G401 (cell line): ENCODE measurements at places on chromosomes 1 and 21.

DNA sequence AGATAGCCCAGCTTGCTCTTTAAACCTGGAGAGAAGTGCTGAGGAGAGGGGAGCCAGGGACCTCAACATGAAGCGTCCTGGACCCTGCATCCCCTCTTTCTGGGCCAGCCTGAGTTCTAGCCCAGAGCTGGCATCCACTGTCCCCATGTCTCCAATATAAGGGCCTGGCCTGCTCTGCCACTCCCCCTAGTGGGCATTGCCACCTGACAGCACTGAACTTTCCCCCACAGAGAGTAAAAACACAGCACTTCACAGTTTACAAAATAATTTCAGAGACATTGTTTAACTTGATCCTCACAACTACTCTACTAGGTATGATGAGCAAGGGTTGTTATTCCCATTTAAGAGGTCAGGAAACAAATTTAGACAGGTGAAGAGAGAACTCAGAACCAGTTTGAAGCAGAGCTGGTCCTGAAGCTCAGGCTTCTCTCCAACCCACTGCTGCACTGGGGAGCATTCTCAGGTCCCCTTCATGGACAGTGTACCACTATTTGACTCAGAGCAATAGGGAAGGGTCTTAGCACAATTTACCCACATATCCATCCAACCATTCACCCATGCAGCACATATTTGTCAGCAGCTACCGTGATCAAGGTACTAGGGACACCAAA, 151.2 kb downstream of the DMRTA2 start:
- peak; percentile 16 for DNase-seq

GRCh38 chr1:200373811-200374231, 36.0 kb downstream of the ZNF281 start:
- DNase-seq = no peak

GRCh38 chr1:27967884-27968466, 8.2 kb downstream of the XKR8 start:
- no peak for DNase-seq

DNA sequence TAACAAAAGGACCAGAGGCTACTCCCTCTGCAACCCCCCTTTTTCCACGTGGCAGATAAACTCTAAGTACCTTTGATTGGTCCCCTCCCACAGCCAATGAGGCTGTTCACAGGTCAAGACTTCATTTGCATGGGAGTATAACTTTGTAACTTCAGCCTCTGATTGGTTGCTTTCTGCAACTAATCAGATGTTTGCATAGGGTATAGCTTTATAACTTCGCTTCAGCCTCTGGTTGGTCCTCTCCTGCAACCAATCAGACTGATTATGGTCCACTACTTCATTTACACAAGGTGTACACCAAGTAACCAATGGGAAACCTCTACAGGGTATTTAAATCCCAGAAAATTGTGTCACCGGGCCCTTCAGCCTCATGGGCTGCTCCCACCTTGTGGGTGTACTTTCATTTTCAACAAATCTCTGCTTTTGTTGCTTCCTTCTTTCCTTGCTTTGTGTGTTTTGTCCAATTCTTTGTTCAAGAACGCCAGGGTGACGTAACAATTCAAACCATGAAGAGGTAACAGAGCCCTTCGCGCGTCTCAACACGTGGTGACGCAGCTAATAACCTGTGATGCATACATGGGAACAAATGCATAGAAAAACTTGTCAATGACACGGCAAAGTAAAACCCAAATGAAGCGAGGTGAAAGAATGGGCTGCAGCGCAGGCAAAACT, 47.2 kb downstream of the VPS26C start:
- peak; percentile 14 for DNase-seq

DNA sequence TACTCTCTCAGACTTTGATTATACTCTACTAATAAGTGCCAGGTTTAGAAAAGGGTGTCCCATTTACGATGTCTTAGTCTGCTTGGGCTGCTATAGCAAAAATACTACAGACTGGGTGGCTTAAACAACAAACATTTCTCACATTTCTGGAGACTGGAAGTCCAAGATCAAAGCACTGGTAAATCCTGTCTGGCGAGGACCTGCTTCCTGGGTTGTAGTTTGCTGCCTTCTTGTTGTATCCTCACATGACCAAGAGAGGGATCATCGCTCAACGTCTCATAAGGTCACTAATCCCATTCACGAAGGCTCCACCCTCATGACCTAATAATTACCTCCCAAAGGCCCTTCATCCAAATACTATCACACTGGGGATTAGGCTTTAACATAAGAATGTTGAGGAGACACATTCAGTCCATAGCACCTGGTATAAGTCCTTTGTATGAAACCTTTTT, 12.0 kb downstream of the PRDX6 start:
- no peak for DNase-seq

GRCh38 chr1:168234846-168235547, 9.2 kb downstream of the SFT2D2 start:
- peak; percentile 19 for DNase-seq

DNA sequence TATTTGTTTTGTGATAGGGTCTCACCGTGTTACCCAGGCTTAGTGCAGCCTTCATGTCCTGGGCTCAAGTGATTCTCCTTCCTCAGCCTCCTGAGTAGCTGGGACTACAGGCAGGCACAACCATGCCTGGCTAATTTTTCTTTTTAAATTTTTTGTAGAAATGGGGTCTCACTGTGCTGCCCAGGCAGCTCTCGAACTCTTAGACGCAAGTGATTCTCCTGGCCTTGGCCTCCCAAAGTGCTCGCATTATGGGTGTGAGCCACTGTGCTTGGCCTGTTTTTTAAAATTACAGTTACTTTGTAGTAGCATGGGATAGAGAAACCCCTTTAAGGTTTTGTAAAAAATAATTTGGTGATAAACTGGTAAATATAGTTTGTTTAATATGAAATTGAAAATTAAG, 69.9 kb downstream of the RPS6KC1 start:
- DNase-seq = no peak

DNA sequence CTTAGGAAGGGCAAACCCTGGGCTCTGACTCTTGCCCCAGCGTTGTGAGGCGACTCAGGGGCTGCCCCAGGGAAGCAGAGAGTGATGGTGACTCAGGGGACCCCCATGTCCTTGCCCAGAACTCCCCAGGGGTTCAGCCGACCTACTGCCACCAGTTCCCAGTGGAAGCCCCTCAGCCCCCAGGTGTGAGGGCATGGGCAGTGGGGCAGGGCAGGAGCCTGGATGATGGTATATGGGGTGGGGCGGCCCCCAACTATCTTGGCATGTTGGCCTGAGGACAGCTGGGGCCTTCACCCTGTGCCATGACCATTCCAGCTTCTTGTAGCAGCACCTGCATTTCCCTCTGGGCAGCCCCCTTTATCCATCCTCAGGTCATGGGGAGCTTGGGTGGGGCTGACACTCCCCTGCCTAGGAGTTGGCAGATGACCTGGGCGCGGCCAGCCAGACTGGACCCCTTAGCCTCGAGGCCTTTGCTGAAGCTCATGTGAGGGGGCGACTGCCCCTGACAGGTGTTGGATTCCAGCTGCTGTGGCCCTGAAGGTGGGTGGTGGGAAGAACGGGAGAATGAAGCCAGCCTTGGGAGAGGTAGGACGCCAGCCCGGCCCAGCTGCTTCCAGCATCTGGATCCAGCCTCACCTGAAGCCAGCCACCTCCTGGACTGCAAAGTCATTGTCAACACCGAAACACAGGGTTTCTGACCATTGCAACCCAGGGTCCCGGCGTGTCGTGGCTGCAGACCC, 1.8 kb upstream of the FNDC10 start:
- no peak for DNase-seq

DNA sequence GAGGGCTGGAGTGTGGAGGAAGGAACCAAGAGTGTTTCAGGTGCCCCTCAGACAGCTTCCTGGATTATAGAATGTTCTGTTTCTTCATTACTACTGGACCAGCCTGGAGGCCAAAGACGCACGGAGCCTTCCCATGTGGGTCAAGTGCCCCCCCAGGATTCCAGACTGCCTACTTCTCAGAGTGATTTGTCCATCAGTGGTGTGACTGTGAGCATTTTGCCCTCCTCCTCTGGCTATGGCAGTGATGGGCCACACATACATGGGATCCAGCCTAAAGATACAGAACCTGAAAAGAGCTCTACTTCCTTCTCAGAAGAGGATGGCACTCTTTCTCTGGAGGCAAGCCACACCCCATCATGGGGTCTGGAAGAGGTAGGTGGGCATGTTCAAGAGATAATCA, 64.9 kb downstream of the MACF1 start:
- DNase-seq = peak; percentile 62

DNA sequence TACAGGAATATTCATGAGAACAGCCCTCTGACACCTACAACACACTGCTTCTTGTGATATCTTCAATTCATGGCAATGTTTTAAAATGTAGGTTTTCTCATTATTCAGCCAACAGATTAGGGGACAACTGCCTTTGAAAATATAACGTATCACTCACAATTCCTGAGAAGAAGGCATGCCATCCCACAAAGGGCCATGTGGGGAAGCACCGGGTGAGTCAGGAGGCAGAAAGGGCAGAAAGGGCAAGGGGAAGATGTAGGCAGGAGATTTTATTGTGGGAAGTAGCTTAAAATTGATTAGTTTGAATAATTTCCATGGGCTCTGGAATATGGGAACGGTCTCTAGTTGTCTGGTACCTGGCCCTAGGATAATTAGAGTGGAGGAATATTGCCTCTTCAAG, 165.7 kb downstream of the HHIPL2 start:
- DNase-seq = no peak

- DNase-seq = no peak
Measured at GRCh38 chr1:109896681-109897080, 14.0 kb upstream of the CSF1 start.

- DNase-seq = no peak
Measured at GRCh38 chr1:16122916-16123315, 33.0 kb downstream of the EPHA2 start.

DNA sequence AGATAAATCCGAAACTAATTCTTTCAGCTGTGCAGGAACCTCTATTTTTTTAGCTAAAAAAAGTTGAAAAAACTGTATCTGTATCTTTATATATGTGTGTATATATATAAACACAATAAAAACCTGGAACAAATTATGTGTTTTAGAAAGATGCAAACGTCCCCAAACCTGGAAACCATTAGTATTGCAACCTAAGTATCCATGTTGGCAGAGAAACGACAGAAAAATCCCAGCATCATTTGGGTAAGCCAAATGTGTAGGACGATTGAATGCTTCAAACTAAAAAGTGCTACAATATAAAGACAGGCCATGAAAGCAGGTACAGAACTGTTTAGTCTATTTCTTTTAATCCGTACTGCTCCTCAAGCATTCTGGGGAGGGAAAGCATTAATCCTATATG, 87.9 kb downstream of the AHCTF1 start:
- no peak for DNase-seq

DNA sequence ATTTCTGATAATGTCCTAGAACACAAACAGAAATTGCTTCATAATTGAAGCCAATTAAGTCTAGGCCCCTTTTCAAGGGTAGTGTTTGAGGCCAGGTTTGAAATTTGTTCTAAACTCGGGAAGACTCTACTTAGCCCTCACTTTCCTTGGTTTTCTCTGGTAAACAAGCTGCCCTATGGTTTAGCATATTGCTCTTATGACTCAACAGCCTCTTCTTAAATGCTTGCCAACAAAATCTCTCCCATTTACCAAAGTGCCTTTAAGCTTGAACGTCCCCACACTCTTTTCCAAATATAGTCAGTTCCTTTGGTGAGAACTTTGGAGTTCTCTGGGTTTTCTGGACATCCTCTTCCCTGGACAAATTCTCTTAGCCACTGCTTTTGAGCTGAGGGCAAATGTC, 5.8 kb upstream of the LCE6A start:
- no peak for DNase-seq
